ENCODE measurements at places on chromosomes 2 and 18.

DNA sequence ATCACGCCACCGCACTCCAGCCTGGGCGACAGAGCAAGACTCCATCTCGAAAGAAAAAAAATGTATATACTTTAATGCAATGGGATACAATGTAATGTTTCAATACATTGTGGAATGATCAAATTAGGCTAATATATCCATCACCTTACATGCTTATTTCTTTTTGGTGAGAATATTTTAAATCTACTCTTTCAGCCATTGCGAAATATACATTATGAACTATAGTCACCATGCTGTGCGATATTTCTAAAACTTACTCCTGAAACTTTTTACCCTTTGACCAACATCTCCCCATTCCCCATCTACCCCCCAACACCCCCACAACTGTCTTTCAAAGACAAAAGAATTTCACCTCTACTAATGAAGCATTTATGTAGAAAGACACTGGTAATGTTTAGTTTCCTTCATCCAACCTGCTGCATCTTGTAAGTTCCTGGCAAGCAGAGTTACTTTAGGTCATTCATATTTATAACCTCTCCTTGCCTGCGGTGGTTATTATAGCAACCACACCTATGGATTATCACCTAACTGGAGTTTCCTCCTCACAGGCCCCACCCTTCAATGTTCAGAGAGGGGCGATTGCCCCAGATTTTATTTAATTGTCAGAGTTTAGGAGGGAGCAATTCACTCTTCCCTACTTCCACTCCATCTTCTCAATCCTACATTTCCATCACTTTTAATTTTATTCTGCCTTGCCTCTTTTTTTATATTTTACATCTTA, 1.2 kb upstream of the ME2 start:
- no peak for DNase-seq

DNA sequence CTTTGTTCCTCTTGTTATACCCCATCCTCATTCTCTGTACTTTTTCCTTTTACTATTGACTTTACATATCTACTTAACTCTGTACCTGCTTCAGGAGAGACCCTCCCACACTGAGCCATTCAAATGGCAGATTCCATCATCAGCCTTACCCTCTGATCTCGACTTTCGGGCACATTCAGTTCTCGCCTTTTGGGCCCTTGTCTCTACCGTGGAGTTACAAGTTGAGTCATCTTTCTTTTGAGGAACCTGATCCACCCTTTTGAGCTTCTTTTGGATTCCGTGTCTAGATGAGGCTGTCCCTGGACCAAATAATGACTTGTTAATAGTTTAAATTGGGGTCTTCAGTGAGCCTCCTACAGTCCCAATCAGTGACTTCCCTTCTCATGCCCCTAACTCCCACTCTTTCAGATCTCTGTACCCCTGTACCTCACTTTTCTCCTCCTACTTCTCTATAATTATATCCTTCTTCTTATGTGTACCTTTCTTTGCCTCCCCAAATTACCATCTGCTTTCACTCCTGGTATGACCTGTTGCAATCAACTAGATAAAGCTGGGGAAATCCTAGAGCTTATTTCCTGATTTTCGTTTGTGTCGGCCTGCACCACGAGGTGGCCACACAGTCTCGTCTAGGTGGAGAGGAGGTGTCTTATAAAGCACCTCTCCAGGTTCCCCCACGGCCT, 17.2 kb downstream of the SP110 start:
- DNase-seq = no peak

- DNase-seq = no peak
Observed at GRCh38 chr2:28374331-28374730, 18.3 kb upstream of the FOSL2 start.

GRCh38 chr2:23480957-23481797, 96.2 kb downstream of the KLHL29 start:
- DNase-seq = no peak

- DNase-seq = peak; percentile 21
Observed at GRCh38 chr2:176638167-176639015, 369.1 kb downstream of the MTX2 start.

- DNase-seq = no peak
Observed at GRCh38 chr2:205337274-205337673, 345.0 kb upstream of the NRP2 start.

DNA sequence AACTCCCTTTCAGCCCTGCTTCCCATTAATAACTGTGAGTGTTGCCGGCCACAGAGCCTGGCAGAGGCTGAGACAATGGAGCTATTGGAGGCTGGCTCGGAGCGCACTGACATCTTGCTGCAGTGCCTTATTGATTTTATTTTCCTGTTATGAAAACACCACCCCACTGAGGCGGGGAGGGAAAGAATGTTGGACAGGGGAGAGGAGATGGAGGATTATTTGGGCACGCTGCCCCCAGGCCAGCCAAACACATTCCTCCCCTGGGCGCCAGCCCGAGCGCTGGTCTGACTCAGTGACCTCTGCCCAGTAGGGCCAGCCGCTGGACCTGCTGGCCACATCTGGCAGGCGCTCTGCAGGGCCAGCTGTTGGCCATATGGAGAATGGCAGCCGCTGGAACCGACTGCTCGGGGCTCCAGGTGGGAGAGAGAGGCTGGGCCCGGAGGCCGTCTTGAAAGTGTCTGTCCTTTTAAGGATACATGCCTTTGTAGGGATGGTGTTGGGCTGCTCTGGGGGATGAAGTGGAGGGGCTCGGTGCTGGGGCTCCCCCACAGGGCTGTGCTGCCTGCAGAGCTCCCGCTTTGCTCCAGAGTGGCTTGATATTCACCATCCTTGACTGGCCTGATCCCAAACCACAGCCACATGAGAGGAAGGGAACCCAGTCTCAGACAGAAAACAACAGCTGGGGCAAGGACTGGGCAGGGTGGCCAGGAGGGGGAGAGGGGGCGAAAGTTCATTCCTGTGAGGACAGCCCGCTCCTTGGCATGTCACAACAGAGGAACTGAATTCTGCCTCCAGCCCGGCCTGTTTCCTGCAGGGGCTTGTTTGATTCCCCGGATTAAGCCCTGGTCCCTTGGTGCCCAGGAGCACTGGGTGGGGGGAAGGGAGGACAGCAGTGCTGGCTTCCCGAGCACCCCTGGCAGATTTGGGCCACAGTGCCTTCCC, 179.0 kb downstream of the KLHL29 start:
- DNase-seq = no peak

DNA sequence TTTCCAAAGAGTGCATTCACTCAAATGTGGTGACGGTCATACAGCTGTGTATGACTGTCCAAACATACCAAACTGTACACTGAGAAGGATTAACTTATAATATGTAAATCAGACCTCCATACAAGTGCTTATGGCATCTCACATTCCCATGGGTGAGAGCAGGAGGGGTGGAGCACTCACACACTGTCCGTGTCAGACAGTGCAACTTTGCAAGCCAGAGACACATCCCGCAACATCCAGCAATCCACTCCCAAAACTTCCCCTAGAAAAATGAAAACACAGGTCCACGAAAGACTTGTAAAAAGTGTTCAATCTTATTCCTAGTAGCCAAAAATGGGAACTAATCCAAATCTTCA, 36.4 kb downstream of the FAM168B start:
- no peak for DNase-seq

DNA sequence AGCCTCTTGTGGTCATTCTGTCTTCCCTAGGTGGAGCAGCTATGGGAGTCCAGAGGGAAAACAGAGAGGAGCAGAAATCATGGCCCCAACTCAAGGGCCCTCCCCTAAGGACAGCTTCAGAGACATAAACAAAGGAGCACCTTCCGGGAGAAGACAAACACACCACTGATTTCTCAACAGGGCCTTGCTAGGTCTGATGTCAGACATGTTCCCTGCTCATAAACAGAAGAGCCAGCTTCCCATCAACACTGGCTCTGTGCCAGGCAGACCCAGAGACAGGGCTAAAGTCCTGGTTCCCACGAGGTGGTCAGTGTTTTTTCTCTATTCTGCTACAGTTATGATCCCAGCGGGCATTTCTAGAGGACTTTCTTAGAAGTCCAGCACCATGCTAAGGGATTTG, 19.3 kb downstream of the CXCR2 start:
- no peak for DNase-seq

- DNase-seq = no peak
Observed at GRCh38 chr18:62938487-62938886, 223.1 kb downstream of the PHLPP1 start.

DNA sequence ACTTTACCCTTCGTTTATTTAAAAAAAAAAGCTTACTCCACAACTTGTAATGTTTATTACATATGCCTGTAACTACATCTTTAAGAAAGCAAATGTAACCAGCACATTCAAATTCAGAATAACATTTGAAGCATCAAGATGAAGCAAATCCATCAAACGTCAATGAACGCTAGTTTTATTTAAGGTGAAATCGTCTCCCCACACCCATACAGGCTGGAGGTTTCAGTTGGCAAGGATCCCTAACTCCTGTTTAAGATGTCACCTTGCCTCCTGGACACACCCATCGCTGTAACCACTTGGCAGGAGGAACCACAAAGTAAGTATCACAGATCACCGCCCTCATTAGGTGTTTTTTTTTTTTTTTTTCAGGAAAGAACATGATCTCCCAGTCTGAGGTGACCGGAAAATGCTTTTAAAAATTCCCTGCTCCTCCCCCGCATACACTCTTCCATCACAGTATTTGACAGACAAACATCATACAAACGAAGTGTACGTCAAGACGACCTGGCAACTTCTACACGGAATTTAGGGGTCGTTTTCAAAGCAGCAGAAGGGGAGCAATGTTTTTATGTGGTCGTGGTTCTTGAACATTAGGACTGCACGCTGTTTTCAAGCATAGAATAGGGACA, 19.7 kb upstream of the STPG4 start:
- DNase-seq = no peak

DNA sequence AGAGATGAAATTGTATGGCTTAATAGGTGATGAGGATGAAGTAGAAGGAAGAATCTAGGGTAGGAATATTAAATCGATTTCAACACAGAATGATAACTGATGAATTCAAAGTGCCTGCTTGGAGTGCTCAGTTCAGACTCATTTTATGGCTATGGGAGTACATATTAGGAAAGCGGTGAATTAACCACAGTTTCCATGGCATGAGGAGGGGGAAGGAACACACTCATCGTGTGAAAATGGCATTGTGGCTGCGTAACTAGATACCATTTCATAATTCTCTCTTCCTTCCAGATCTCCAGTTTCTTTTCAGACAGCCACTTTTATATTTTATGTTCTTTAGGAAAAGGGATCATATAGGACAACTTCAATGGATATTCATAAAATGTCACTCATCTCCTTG, 232.3 kb upstream of the KCNJ3 start:
- DNase-seq = no peak

DNA sequence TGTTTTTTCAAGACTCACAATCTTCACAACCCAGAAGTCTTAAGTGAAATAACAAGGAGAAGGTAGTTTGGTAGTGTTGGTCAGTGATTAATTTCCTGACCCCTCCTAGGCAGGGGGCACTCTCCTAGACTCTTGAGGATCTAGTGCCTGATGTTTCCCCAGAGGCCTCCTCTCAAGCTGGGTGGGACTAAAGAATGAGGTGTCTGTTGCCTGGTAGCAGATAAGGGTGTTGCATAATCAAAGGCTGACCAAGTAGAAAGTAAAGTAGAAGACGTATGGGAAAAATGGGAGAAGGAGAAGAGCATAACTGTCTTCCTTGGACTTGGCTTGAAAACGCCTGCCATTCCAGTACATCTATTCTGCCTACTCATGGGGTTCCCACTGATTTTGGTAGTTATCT, 37.8 kb downstream of the VIT start:
- no peak for DNase-seq

- DNase-seq = no peak
Observed at GRCh38 chr2:4551691-4552474, 848.5 kb downstream of the DCDC2C start.

- DNase-seq = peak; percentile 29
Observed at GRCh38 chr2:113370478-113371091, 66.9 kb upstream of the ZNG1B start.

GRCh38 chr2:232365621-232366321, 12.8 kb upstream of the ALPP start:
- no peak for DNase-seq

DNA sequence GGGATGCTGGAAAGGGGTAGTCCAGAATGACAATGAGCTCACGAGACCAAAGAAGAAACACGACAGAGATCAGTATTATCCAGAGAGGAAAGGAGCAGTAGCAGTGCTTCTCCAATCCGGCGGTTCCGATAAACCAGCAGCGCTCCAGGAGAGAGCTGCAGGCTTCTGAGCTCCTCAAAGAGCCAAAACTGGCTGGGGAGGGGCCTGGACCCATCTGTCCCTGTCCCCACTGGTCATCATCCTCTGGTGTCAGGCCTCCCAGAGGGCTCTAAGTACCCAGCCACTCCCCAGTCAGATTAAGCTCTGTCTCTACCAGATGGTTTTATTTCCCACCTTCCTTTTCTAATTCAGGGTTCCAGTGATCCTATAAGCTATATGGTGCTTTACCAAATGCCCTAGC, 23.2 kb downstream of the DNAJC27 start:
- no peak for DNase-seq

DNA sequence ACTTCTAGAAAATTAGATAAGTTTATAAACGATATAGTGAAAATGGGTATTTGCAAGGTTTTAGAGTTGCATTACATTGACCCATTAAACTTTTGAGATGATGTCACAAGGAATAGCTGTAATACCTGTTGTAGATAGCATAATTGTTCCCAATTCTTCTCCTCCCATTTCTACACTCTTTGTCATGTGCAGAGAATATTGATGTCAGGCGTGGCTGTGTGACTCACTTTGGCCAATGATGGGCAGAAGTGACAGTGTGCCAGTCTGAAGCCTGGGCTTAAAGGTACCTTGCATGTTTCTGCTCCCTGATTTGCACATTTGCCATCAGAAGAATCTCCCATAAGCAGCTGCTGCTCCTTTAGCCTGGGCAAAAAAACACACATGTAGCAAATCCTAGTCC, 26.9 kb upstream of the CCBE1 start:
- no peak for DNase-seq

- DNase-seq = no peak
Observed at GRCh38 chr2:238019962-238020361, 40.8 kb upstream of the SCLY start.

DNA sequence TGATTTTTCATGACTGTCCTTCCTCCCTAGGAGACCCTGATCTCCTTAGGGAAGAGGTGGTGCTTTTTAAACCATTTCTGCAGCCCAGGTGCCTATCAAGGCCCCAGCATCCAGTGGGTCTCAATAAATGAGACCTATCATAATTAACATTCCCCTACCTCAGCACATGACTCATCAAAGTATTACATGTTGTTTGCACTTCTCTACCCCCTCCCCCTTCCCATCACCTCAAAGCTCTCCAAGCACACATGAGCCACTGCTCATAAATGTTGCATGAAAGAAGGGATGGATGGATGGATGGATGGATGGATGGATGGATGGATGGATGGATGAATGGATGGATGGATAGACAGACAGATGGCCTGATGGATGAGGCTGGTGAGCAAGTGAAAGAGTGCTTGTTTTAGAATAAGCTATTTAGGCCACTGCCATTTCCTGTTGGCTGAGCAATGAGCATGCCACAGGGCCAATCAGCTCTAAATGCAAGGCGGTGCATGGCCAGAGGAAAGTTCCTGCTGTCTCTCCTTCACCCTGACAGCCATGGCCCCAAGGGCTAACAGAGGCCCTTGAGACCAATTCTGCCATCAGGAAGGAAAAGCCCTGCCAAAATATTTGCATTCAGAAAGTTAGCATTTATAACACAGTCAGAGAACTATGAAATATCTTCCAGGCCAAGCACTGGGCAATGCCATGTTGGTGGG, 20.9 kb upstream of the STEAP3 start:
- DNase-seq = no peak

- DNase-seq = no peak
Observed at GRCh38 chr2:189951791-189952535, 110.6 kb downstream of the MSTN start.

Data from activated CD8-positive, alpha-beta memory T cell treated with anti-CD3 and anti-CD28 coated beads for 4 hours (primary cell).